Smooth muscle cell of the umbilical artery (primary cell): ENCODE measurements at places on chromosomes 13 and 19. TPM values are rescaled to one million over a fixed set of nuclear protein-coding genes. Genes with fewer than 3 reads are reported as not detected.

The MRPL4 gene
- total RNA-seq = 17.8 and 31.2 TPM in 2 replicates

The CEACAM7 gene
- total RNA-seq = not detected in 2 replicates

The DDA1 gene
- total RNA-seq = 27.3 and 37.1 TPM in 2 replicates

The HSPB6 gene
- 77.2 and 141 TPM in 2 replicates for total RNA-seq

The RNF225 gene
- not detected in 2 replicates for total RNA-seq

The KHSRP gene
- total RNA-seq = 87.9 and 167 TPM in 2 replicates

The TPP2 gene
- total RNA-seq = 41.0 and 76.9 TPM in 2 replicates

The CYP2S1 gene
- total RNA-seq = 0.89 and 2.1 TPM in 2 replicates

The S1PR4 gene
- under 0.01 TPM in 1 of 2 replicates, not detected in the other for total RNA-seq

The LMTK3 gene
- total RNA-seq = 1.7 and 2.1 TPM in 2 replicates

The CPB2 gene
- 0.05 TPM in 1 of 2 replicates, not detected in the other for total RNA-seq

The DOCK9 gene
- total RNA-seq = 10.7 and 30.1 TPM in 2 replicates

The CRLF1 gene
- 0.55 and 3.0 TPM in 2 replicates for total RNA-seq

The SLC27A5 gene
- 2.1 and 2.6 TPM in 2 replicates for total RNA-seq

The ZNF121 gene
- total RNA-seq = 34.7 and 55.5 TPM in 2 replicates

The SYCN gene
- not detected in 2 replicates for total RNA-seq

The KLK5 gene
- not detected in 2 replicates for total RNA-seq

The PSG11 gene
- not detected in 2 replicates for total RNA-seq

The CD22 gene
- total RNA-seq = 0.55 TPM in 1 of 2 replicates, not detected in the other

The CABP5 gene
- not detected in 2 replicates for total RNA-seq

The ZNF813 gene
- 4.2 and 4.5 TPM in 2 replicates for total RNA-seq

The HSPH1 gene
- 49.6 and 98.7 TPM in 2 replicates for total RNA-seq

The ATXN8OS gene
- total RNA-seq = not detected in 2 replicates

The SYNGR4 gene
- total RNA-seq = not detected in 2 replicates

The C19orf67 gene
- total RNA-seq = not detected in 2 replicates

The TEX29 gene
- total RNA-seq = 0.30 TPM in 1 of 2 replicates, not detected in the other

The PRODH2 gene
- not detected in 2 replicates for total RNA-seq

The VSIG10L gene
- total RNA-seq = 0.89 and 1.4 TPM in 2 replicates

The MIDN gene
- total RNA-seq = 23.2 and 32.6 TPM in 2 replicates

The GTF2F2 gene
- total RNA-seq = 21.7 and 26.5 TPM in 2 replicates

The COMP gene
- 0.09 and 3.0 TPM in 2 replicates for total RNA-seq

The LRRC63 gene
- under 0.01 and 0.09 TPM in 2 replicates for total RNA-seq

The DMKN gene
- 0.23 and 0.30 TPM in 2 replicates for total RNA-seq

The IFNL1 gene
- not detected in 2 replicates for total RNA-seq

The REXO1 gene
- total RNA-seq = 5.3 and 17.4 TPM in 2 replicates

The CLEC4M gene
- not detected in 2 replicates for total RNA-seq

The PODNL1 gene
- 3.9 and 4.8 TPM in 2 replicates for total RNA-seq

The ZNF490 gene
- 11.6 and 12.3 TPM in 2 replicates for total RNA-seq

The SULT2A1 gene
- not detected in 2 replicates for total RNA-seq

The TPTE2 gene
- total RNA-seq = not detected in 2 replicates

The CYP4F8 gene
- not detected in 2 replicates for total RNA-seq

The ANGPTL8 gene
- not detected in 2 replicates for total RNA-seq

The KLK7 gene
- not detected in 2 replicates for total RNA-seq

The CFAP97D2 gene
- total RNA-seq = not detected in 2 replicates

The COL4A2 gene
- 1,628 and 2,384 TPM in 2 replicates for total RNA-seq

The F7 gene
- not detected in 2 replicates for total RNA-seq

The LIG4 gene
- 15.1 and 22.4 TPM in 2 replicates for total RNA-seq

The ZNF649 gene
- total RNA-seq = 8.9 and 9.7 TPM in 2 replicates

The CDX2 gene
- not detected in 2 replicates for total RNA-seq

The NTF4 gene
- total RNA-seq = 0.30 TPM in 1 of 2 replicates, not detected in the other

The TNFSF9 gene
- 0.14 and 0.30 TPM in 2 replicates for total RNA-seq

The ZNF431 gene
- total RNA-seq = 2.1 and 4.7 TPM in 2 replicates

The ZNF284 gene
- total RNA-seq = 3.0 and 3.3 TPM in 2 replicates

The WDR62 gene
- total RNA-seq = 0.59 and 4.6 TPM in 2 replicates

The FCER2 gene
- total RNA-seq = not detected in 2 replicates

The ZNF570 gene
- total RNA-seq = 9.1 and 11.0 TPM in 2 replicates

The N4BP2L1 gene
- total RNA-seq = 0.46 and 0.59 TPM in 2 replicates

The KLK14 gene
- total RNA-seq = not detected in 2 replicates

The C2CD4C gene
- total RNA-seq = under 0.01 and 0.28 TPM in 2 replicates

The ZNF805 gene
- 44.6 and 50.5 TPM in 2 replicates for total RNA-seq
